ENCODE measurements at places on chromosomes 6 and 20.

DNA sequence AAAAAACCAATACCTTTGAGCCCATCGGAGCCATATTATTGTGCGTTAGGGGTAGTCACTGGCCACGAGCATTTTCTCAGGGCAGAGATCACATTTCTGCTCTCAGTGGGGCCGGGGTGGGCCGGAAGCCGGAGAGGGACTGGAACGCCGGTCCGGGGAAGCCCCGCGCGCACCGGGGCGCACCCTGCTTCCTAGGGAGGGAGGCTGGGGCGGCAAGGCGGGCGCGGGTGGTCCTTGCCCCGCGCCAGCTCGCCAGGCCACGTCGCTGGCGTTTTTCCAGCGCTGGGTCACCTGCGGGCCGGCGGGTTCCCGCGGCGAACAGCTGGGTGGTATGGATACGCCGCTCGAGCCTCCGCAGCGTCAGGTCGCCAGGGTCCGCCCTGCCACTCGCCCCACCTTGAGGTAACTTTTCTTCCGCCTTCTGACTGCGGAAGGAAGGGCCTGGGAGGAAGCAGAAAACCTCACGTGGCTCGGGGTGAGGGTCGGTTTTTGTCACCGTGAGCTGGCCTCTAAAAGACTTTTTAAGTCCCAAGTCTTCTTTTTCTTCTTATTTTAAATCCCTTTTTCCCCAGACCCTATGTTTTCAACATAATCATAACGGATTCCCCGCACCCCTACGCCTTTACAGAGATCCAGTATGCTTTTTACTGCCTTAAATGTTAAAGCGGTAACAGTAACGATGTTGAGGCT, 2.7 kb upstream of the EEF1A1 start:
- no peak for DNase-seq

GRCh38 chr6:161523362-161523761, 249.5 kb upstream of the AGPAT4 start:
- no peak for DNase-seq

GRCh38 chr6:79710127-79710526, 79.0 kb downstream of the SH3BGRL2 start:
- no peak for DNase-seq

GRCh38 chr20:37346535-37347346, 801 bp downstream of the SRC start:
- DNase-seq, result no peak

GRCh38 chr6:132190097-132190814, 211.0 kb downstream of the MOXD1 start:
- peak; percentile 12 for DNase-seq

Data from Panc1 (cell line).